Activated T-cell treated with anti-CD3 and anti-CD28 coated beads, Interleukin-2, amount 50 U/mL, for 48 hours (primary cell): ENCODE measurements at places on chromosomes 5 and 9.

DNA sequence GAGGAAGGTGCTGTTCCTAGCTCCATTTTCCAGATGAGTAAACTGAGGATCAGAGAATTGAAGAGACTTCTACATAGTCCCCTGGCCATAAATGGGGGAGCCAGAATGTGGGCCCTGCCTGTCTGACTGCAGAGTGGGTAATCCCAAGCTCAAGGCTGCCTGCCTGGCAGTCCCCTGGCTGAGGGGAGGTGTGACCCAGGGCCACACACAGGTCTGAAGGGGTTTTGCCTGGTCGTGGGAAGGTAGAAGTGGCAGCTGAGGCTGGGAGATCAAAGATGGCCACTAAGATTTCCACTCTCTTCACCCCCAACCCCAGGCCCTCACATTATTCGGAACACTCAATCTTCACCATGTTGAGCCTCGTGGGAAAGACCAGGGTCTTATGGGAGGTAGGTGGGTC lies 176.3 kb downstream of the MACROH2A1 start:
- no peak for DNase-seq

- no peak for DNase-seq
Measured at GRCh38 chr5:31934156-31934555, 240.0 kb downstream of the GOLPH3 start.

DNA sequence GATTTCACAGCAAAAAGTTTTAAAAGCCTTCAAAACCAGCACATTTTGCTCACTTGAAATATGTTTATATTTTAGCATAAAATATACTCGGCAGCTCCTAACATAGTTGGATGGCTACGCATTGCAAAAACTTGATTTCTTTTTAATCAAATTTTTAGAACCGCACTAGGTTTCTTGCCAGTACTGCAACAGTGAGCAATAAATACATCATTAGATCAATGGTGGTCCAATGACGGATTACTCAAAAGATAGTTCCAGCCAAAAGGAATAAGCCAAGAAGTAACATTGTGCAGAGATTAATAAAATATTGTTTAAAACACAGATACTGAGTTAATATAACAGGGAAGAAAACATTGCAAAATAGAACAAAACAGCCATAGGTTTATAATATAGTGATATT lies 5.5 kb downstream of the MARCHF3 start:
- no peak for DNase-seq

GRCh38 chr9:10127867-10128266 lies 484.9 kb downstream of the PTPRD start:
- DNase-seq: no peak

DNA sequence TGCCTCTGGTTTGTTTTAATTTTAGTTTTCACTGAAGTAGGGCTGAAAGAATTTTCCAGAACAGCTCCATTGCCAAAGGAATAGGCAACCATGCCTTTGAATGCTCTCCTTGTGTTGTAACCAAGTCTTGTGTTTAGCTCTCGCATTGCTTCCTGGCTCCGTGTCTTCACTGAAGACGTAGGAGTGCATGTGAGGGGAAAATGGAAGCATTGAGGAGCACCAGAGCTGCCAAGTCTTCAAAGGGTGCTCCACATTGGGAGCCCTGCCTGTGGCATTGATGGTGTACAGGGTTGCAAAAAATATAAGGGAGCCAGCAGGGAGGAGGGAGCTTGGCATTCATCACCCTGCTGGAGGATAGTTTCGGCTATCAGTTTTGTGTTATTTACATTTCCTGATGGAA lies 86.6 kb downstream of the NTRK2 start:
- no peak for DNase-seq

DNA sequence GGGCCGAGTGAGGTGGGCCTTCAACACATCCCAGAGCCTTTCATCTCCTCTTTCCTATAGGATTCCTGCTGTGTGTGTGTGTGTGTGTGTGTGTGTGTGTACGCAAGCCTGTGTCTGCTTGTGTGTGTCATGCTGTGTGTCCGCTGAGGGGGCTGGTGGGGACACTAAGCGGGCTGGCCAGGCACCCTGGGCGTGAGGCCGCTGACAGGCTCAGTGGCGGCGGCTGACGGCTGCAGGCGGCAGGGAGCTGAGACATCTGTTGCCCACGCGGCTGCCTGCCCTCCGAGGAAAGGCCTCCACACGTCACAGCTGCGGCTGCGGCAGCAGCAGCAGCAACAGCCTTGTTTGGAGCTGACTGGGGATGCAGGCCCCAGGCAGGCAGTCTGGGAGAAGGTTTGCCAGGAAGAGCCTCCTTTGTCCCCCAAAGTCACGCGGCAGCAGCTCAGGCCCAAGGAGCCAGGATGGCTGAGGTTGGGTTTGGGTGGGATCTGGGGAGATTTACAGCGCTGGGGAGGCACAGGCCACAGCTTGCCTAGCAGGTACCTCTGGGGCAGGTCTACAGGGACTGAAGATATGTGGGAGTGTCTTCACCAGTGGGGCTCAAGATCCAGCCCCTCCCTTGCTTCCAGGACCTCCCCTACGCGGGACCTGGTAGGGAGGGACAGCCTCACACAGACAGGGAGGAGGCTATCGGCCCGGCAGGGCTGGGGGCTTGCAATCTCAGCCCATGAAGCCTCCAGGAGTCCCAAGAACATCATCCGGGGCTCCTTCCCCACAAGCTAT lies 1.8 kb downstream of the PDLIM4 start:
- DNase-seq: no peak

- no peak for DNase-seq
Measured at GRCh38 chr5:39205550-39205949, 13.8 kb downstream of the FYB1 start.

GRCh38 chr9:119332522-119332921 lies 36.7 kb downstream of the BRINP1 start:
- no peak for DNase-seq

DNA sequence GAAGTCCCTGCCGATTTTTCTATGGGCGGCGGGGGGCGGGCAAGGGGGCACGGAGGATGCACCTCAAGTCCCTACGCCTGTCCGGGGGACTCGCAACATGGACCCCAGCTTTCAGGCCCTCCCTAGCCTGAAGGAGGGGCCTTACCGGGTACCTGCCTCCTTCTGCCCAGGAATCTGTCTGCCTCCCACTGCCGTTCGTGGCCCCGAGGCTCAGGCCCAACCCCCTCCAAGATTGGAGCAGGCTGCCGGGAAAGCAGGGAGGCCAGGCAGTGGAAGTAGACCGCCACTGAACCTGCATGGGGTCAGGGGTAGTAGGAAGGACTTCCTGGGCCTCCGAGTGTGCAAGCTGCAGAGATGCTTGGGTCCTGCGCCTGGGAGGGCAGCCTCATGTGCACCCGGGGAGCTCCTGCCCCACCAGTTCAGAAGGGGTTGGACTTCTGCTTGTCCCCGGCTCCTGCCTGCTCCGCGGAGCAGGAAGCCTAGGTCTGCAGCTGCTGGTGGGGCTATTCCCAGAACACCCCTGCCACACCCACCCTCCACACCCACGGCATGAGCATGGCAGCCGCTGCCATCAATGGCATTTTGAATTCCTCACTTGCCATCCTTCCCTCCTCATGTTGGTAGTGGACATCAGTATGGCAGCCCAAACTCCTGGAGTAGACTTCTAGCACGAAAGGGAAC lies 1312.7 kb upstream of the ACO1 start:
- no peak for DNase-seq

- peak; percentile 21 for DNase-seq
Measured at GRCh38 chr5:36305571-36306326, 4.0 kb upstream of the RANBP3L start.

DNA sequence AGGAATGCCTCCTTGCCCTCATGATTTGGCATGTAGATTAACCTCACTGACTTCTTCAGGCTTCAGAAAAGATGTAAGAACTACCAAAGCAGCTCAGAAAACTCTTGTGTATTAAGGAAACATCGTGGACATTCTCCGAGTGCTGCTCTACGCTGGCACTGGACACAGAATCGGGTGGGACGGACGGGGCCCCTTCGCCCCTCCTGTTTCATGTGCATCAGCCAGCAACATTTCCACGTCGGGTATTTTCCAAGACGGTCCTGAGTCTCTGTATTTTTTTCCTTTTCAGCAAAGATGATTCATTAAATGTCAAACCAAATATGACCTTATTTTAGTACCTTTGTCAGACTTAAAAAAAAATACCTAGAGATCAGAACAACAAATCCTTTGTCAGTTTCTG lies 583.6 kb downstream of the CCDC171 start:
- no peak for DNase-seq

DNA sequence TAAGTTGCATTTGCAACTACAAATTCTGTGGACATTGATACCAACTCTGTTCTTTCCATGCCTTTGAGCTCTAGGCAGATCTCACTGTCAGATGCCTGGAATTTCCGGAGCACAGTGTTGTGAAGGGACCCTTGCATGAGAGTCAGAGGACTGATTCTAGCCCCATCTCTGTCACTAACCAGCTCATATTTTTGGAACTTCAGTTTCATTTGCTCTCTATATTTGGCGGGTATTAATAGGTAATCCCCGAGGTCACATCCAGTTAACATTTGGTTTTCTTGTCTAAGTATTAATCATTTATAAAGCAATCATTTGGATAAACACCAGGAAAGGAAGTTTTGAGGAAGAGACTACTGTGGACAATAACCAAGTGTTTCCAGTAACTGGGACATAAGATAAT lies 115.7 kb downstream of the MAN2A1 start:
- DNase-seq: no peak

DNA sequence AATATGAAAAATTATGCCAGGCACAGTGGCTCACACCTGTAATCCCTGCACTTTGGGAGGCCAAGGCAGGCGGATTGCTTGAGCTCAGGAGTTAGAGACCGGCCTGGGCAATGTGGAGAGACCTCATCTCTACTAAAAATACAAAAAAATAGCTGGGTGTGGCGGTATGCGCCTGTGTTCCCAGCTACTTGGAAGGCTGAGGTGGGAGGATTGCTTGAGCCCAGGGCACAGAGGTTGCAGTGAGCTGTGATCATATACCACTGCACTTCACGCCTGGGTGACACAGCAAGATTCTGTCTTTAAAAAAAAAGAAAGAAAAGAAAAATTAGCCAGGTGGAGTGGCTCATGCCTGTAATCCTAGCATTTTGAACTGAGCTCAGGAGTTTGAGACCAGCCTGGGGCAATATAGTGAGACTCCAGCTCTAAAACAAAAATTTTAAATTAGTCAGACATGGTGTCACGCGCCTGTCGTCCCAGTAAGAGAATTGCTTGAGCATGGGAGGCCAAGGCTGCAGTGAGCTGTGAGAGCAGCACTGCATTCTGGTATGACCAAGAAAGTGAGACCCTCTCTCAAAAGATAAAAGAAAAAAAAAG lies 18.0 kb downstream of the PLAA start:
- DNase-seq: no peak

DNA sequence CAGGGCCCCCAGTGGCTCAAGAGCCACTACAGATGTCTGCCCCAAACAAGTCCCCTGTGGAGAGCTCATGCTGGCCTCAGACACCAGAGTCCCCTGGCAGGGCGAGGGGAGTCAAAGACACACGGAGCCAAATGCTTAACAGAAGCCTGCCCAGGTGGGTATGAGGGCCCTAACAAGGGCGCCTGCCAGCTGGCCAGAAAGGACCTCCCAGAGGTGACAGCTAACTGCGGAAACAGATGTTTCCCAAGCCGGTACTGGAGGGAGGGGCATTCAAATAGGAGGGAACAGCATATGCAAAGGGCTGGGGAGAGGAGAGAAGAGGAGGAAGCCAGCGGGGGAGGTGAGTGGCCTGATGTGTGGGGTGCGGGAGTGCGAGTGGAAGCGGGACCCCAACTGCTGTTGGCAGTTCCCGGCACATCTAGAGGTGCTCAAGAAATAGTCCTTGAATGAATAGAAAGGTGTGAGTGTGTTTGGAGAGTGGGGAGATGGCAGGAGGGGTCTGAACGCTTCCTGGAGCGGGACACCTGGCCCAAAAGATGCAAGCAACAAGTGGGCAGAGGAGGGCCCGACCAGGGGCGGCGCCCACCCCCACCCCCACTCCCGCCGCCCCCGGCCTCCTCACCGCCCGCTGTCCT lies 824 bp downstream of the MXD3 start:
- peak; percentile 46 for DNase-seq

DNA sequence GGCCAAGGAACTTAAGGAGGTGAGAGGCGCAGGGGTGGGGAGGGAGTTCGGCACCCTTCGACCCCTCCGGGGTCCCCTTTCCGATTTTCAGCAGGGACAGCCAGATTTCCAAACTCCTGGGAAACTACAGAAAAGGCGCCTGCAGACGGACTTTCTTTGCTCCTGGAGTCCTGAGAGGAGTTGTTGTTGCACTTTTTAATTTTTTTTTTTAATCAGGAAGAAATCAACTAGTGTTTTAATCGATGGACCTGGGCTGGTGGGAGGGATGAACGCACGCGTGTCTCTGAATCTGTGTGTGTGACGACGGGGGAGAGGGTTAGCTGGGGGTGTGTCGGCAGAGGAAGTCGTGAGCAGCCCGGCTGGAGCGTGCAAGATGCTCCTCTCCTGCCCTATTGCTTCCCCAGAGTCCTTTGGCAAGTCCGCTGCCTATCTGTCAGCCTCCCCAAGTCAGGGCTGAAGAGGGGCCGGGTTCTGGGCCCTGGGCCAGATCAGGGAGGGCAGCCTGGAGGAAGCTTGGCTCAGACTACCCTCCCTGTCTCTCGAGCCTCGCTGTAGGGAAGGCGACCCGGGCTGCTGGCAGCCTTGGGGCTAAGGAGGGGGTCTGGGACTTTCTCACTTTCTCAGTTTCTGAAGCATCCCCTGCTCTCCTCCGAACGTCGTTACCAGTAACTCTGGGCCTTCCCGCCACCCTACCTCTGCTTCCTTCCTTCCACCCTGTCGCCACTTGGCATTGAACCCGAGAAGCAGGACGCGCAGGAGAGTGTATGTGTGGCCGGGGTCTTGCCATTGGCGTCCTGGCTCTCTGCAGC lies 731 bp downstream of the PRR16 start:
- DNase-seq: peak; percentile 25

DNA sequence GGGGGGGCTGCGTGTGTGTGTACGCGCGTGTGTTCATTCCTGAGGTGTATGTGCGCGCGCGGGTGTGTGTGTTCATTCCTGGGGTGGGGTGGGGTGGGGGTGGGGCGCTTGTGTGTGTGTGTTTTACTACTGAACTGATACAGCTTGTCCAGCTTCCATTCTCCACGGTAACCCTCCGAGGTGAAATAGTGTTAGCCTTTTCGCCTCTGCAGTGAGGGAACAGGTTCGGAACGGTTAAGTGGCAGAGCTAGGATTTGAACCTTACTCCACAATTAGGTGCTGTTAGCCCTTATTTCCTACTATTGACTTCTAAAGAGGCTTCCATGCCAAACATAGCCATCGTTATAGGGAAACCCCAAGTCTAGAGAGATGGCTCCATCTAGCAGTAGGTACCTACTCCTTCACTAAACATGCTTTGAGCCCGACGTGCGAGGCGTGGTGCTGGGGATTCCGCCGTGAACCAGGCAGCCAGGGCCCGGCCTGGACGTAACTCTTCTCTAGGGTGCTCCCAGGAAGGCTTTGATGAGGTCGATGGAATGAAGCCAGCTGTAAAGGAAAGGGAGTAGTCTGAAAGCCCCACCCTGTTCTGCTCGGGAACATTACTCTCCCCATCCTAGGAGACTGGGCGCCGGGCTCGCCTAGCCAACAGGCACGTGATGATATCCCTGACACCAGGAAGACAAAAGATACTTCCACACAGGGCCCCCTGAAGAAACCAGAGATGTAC lies 782 bp upstream of the SKP1 start:
- DNase-seq: no peak

DNA sequence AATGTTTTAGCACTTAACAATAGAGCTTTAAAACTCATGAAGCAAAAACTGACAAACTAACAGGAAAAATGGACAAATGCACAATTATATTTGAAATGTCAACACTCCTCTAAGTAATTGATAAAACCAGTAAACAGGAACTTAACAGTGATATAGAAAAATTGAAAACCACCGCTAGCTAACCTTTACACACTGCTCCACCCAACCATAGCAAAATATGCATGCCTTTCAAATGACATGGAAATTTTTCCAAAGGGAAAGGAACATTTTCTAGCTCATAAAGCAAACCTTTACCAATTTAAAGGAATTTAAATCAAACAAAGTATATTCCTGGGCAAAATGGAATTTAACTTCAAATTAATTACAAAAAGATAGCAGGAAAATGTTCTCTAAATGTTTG lies 109.2 kb downstream of the ADAMTS19 start:
- no peak for DNase-seq
